Naive thymus-derived CD4-positive, alpha-beta T cell (primary cell): ENCODE measurements at places on chromosomes 7 and 10. TPM values are rescaled to one million over a fixed set of nuclear protein-coding genes. Genes with fewer than 3 reads are reported as not detected.

Gene FOXI2
- polyA plus RNA-seq: not detected

Gene ACHE
- polyA plus RNA-seq: not detected

Gene ECHDC3
- polyA plus RNA-seq: 0.36 TPM

Gene TMEM140
- polyA plus RNA-seq: 16.8 TPM

Gene ACADSB
- 35.3 TPM for polyA plus RNA-seq

Gene GDF2
- not detected for polyA plus RNA-seq

Gene COL13A1
- not detected for polyA plus RNA-seq

Gene TSPAN33
- 3.3 TPM for polyA plus RNA-seq

Gene NPM3
- polyA plus RNA-seq: 10.3 TPM

Gene MNX1
- polyA plus RNA-seq: not detected

Gene ERVW-1
- not detected for polyA plus RNA-seq

Gene ZNF800
- polyA plus RNA-seq: 47.4 TPM

Gene ANKRD1
- polyA plus RNA-seq: not detected

Gene RHOBTB1
- not detected for polyA plus RNA-seq

Gene LRRC18
- polyA plus RNA-seq: not detected

Gene TFR2
- 1.3 TPM for polyA plus RNA-seq

Gene RABGEF1
- polyA plus RNA-seq: 20.5 TPM

Gene FAM241B
- 26.3 TPM for polyA plus RNA-seq
